Natural killer cell (primary cell): ENCODE measurements at places on chromosomes 5 and 9. TPM values are rescaled to one million over a fixed set of nuclear protein-coding genes. Genes with fewer than 3 reads are reported as not detected.

The ACTBL2 gene
- total RNA-seq, result not detected

DNA sequence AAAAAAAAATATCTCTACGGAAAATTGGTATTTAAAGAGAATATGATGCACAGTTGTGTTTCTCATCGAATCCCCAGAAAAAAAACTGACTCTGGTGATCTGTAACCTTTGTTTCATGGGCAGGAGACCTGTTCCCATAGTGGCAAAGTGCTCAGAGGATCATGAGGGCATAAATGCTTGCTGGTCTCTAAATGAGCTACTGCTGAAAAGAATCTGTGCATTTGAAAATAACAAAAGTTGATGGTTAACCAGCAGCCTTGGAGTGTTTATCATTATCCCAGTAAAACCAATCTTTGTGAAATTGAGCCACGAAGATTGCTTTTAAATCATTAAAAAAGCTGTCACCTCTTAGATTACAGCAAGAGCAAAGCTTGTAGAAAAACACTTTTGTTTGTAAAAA lies 775.4 kb downstream of the MTRR start:
- DNase-seq, result no peak

The PRLR gene
- 0.05 TPM for total RNA-seq

DNA sequence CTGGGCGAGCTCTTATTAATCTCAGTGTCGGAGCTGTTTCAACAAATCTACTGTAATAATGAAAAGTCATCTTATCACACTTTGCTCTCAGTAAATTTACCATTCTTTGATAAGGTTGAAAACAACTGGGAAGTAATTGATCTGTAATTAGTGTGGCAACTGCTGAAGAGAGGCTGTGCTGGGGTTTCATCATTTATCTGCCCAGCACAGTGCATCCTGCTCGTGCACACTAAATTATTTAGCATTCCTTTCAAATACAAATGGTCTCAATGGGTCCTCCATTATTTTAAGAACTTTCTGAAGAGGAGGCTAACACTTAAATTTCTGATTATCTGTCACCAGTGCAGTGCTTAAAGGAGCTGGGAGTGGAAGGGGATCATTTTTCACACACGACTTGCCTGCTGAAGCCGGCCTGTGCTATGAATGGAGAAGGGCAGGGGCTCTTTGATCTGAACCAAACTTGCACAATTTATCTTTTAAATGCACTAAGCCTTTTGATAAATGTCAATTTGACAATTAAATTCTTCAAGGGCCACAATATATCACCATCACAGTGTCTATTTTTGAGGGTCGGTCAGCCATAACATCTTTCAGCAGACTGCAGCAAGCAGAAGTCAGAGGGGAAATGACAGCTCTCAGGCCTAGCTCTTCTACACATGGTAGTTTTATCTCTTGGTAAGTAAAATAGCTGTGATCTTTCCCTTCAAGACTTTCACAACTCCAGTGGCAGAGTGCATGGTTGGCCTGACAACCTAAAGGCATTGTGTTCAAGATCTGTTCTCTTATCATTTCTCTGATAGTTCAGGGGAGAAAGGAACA lies 106.4 kb upstream of the EFNA5 start:
- no peak for DNase-seq

The CAMK4 gene
- 7.2 TPM for total RNA-seq

GRCh38 chr5:56725711-56726411 lies 89.5 kb upstream of the MAP3K1 start:
- no peak for DNase-seq

- no peak for DNase-seq
Measured at GRCh38 chr9:134770972-134771971, 109.3 kb upstream of the FCN2 start.
